SW 1271 (cell line): ENCODE measurements at places on chromosomes 7 and 10.

DNA sequence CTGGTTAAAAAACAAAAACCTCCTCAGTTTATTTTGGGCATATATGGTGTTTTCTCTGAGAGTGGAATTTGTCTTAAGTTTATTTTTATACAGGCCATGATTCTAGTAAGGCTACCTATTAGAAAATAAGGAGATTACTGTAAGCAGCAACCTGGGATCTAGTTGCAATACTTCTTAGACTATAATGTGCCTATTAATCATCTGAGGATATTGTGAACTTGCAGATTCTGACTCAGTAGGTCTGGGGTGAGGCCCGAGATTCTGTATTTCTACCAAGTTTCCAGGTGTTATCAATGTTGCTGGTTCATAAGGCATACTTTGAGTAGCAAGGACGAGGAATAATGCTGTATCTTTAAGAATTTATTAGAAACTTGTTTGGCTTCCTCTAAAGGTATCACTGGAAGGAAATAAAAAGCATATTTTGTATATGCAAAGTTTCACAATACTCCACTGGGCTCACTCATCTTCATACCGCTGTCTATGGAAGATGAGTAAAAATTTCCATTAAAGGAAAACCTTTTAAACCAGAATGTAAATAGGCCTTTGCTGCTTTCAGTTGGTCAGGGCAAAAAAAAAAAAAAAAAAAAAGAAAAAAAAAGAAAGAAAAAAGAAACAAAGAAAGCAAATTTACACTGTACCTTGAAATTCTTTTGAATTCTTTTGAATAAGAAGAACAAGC, 105.8 kb downstream of the BMPER start:
- DNase-seq, result no peak

GRCh38 chr7:99679032-99679399, 780 bp downstream of the CYP3A5 start:
- peak; percentile 3 for DNase-seq

- DNase-seq, result no peak
Measured at GRCh38 chr7:1601956-1602355, 32.1 kb upstream of the PSMG3 start.

- DNase-seq, result no peak
Measured at GRCh38 chr7:1854866-1855724, 185.0 kb downstream of the ELFN1 start.

- DNase-seq, result no peak
Measured at GRCh38 chr7:159011722-159012022, 133.0 kb downstream of the VIPR2 start.

DNA sequence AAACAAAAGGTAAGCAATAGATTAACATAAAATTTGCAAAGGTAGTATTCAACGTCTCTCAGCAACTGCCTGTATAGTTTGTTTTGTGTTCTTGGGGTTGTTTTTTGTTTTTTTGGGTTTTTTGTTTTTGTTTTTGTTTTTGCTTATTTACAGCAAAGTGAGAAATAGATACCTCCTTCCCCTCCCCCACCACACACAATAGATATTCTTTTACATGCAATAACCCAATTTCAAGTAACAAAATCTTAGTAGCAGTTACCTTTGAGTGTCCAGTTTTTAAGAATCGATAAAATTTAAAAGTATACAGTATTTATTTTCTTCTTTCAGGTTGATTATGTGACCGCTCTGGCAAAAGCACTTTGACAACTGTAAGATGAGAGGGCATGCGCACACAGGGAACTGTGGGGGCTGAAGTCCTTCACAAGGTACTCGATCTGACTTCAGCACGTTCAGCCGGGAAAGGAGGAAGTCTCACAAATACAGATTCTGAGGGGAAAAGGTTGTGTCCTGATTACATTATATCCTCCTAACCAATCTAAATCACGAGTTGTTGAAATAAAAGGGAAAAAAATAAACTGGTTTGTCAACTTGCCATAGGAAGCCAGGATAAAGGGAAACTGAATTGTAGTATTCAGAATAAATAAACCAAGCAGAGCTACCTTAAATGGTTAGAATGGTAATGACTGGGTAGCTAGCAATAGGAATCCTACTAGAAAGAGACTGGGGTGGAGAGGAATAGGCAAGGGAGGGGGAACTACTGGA, 47.8 kb downstream of the CPEB3 start:
- peak; percentile 20 for DNase-seq

DNA sequence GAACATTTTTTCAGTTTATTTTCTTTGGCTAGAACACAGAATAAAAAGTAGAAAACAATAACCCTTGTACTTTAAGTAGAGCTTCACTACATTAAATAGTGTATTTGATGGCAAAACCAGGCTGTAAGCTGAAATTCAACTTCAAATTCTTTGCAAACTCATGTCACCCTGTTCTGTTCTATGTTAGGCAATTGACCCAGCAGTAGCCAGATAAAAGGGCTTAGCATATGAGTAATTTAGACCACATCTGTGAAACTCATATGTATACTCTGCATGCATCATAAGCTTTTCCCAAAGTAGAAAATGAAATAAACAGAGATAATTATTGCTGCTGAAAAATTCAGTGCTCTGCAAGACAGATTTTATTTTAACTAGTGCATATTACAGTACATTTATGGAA, 150.2 kb downstream of the GNAI1 start:
- no peak for DNase-seq

- no peak for DNase-seq
Measured at GRCh38 chr10:11899067-11899876, 76.1 kb downstream of the PROSER2 start.

DNA sequence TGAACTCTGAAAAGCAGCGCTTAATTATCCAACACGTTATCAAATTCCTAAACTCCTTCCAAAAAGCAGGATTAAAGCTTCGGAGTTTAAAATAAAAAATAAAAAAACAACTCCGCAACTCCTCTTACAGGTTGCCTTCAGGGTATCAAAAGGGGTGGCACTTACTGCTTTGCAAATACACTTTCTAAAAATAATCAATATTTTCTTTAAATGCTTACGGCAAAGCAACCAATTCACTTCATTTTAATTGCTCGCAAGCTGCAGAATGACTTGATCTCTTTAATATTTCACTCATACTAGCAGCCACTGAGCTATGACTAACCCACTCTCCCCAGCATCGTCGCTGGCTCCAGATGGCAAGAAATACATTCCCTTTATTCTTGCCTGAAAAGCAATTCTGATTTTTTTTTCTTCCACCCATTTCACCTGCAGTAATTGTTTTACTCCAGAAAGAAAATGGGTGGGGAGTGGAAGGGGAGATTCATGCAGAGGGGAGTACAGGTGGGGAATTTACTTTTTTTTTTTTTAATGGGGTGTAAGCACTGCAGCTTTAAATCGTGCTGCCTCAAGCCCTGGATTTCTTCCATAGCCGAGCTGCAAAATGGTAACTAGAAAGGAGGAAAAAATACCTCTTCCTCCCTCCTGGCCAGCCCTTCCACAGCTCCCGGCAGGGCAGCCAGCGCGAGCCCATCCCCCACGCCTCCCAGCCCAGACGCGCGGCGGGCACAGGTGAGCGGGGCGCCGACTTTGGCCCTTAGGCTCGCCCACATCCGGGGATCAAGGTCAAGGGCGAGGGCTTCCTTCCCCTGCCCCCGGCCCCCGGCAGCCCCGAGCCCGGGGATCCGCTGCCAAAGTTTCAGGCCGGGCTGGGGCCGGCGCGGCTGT, 54.2 kb upstream of the FHIP2A start:
- DNase-seq, result no peak

DNA sequence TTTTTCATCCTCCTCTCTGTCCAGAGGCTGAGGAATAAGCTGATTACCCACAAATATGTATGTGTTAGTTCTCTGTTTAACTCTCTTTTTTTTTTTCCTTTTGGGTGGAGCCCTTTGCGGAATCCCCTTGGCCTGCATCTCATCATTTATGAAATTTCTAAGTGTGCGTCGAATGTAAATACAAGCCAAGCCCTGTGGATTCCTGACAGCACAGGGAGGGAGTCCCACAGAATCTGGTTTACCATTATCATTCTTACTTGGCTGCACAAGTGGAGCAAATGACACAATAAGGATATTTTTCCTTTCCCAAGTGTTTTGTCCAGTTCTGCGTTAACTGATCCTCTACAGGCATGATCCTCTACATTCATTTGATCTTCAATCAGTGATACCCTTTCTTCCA, 11.4 kb downstream of the STK31 start:
- DNase-seq, result no peak

DNA sequence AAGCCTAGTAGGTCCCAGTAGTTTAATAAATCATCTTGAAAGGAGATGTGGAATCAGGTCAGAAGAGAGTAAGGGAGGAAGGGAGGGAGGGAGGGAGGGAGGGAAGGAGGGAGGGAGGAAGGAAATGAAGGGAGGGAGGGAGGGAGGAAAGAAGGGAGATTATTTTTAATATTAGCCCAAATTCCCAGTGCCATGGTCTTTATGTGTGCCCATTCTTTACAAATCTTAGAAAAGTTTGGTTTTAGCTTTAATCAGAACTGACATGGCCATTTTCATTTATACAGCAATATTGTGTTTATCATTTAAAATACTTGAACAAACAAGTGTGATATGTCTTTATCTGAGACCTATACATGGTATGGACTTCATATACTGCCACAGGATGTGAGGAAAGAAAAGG, 86.8 kb downstream of the GAD2 start:
- DNase-seq, result no peak

- DNase-seq, result no peak
Measured at GRCh38 chr7:53604201-53604600, 568.8 kb downstream of the POM121L12 start.

DNA sequence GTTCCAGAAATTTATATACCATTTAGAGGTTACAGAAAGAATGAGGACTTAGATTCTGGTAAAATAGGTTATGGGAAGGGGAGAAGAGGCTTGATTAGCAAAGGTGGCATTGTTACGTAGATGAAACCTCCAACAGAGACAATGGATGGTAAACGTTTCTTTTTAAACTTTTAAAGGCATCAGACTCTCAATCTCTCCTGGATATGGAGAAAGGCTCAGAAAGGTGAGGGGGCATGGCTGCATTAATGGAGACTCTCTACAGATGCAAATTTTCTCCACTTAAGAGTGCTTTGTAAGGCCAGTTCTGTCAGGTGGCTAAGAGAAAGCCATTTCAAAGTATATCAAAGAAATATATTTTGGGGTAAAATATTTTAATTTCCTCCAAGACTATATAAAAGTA, 240.9 kb upstream of the PTER start:
- DNase-seq, result no peak

GRCh38 chr10:29790207-29790606, 155.4 kb upstream of the SVIL start:
- no peak for DNase-seq

DNA sequence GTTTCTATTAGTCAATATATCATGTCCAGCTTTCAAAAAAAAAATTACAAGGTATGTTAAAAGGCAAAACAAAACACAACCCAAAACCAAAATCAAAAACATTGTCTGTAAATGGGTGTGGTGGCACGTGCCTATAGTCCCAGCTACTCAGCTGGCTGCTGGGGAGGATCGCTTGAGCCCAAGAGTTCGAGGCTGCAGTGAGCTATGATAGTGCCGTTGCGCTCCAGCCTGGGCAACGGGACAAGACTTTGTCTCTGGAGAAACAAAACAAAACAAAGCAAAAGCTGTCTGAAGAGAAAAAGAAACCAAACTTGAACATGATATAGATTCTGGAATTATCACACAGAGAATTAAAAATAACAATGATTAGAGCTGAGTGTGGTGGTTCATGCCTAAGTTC, 10.3 kb upstream of the CPA5 start:
- no peak for DNase-seq

- no peak for DNase-seq
Measured at GRCh38 chr10:98492763-98493162, 46.0 kb upstream of the HPS1 start.

DNA sequence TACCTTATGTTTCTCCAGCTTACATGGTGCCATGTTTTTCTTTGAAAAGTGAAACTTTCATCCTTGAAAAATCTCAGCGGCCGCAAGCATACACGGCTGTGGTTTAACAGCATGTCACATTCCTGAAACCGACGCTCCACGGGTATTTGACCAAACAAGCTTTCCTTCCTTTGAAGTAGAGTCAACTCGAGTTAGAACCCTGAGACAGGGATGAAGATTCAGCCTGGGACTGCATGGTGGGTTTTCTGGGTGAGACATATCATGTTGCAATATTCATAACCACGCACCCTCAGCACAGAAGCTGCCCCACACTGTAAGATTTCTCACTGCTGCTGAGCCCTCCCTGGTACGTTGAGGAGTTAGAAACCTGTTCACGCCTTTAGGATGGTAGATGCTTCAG, 8.1 kb downstream of the CYP26A1 start:
- DNase-seq, result no peak

DNA sequence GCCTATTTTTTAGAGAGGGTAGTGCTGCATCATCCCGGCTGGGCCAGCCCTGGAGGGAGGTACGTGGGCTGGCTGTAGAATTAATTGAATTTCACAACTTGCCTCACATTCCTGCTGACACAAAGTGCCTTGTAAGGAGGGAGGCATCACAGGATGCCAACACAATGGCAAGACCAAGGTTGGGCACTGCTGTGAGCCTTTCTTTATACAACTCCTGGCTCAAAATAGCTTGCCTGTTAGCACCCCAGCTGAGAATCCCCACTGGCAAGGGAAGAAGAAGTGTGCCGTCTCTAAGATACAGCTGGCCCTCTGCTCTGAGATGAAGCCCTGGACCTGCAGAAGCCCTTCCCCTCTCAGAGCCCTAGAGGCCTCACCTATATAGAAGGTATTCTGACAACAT, 873.9 kb downstream of the GRID1 start:
- no peak for DNase-seq

DNA sequence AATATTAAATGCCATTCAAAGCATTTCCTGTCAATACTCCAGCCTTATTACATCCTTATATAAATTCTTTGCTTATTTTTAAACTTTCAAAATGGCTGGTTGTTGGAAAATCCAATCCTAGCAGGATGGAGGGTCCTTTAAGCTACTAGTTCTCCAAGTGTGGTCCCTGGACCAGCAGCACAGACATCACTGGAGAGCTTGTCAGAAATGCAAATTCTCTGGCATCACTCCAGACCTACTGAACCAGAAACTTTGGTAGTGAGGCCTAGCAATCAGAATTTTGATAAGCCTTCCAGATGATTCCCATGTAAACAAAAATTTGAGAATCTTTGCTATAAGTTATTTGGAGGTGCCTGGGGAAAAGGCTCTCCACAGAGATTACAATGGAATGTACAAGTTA, 43.8 kb downstream of the CALCR start:
- DNase-seq, result no peak

DNA sequence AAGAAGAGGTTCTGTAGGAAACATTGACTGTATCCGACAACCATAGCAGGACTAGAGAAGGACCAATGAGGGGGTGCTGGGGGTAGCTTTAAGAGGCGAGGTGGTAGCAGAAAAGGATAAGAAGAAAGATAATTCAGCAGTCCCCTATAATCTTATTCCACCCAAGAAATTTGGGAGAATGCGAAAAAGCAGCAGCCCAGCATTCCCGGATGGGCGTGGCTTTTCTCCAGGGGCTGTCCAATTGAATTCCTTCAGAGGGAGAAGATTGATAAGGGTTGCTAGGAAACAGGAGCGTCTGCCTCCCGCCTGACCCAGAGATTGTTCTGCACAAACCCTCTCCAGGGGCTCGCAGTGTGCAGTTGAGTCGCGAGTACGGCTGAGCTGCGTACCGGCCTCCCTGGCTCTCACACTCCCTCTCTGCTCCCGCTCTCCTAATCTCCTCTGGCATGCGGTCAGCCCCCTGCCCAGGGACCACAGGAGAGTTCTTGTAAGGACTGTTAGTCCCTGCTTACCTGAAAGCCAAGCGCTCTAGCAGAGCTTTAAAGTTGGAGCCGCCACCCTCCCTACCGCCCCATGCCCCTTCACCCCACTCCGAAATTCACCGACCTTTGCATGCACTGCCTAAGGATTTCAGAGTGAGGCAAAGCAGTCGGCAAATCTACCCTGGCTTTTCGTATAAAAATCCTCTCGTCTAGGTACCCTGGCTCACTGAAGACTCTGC, at the start of gene GRM3:
GRM3 (plus strand) TSS at position 349 of the 721 bp plus-strand sequence. CDS start 121,237 bp downstream, outside the sequence.
- DNase-seq, result no peak
